ENCODE measurements at places on chromosomes 4 and X.
A peak's percentile ranks its signal among the peaks of the same experiment; 100 is the strongest.

DNA sequence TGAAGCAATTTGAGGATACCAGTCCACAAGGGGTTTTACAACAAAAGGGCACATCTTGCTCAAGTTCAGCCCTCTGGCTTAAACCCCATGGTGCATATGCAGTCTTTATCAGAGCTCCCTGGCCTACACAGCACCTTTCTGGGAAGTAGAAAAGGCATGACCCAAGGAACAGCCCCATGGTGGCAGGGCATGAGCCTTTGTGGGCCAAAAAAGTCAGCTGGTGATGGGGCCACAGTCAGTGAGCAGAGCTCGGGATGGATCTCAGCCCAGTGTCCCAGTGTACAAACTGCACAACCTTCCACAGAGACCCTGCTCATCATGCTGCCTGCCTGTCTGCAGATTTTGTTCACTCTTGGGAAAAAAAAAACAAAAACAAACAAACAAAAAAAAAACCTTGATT lies 22.3 kb upstream of the TMEM165 start:
- peak; percentile 55 for DNase-seq

- no peak for DNase-seq
These were observed 1366.3 kb downstream of the STIM2 start for GRCh38 chr4:28226962-28227361.

- no peak for DNase-seq
These were observed 50.4 kb downstream of the APOO start for GRCh38 chrX:23857363-23857762.

DNA sequence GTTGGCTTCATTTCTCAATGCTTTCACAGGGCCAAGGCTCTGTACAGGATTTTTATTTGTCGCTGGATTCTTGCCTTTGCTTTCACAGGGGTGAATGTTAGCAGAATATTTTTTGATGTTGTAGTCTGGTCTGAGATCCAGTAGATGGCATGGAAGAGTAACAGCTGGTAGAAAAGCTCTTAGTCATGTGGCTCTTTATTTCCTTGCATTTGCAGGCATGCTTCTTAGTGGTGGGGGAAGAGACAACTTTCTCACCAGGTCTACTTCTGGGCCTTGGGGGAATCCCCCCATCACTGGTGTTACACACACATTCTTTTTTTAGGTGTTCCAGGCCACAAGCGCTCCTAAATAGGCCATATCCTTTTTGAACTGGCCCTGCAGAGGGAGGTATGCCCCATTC lies 58.2 kb upstream of the DKK2 start:
- no peak for DNase-seq

DNA sequence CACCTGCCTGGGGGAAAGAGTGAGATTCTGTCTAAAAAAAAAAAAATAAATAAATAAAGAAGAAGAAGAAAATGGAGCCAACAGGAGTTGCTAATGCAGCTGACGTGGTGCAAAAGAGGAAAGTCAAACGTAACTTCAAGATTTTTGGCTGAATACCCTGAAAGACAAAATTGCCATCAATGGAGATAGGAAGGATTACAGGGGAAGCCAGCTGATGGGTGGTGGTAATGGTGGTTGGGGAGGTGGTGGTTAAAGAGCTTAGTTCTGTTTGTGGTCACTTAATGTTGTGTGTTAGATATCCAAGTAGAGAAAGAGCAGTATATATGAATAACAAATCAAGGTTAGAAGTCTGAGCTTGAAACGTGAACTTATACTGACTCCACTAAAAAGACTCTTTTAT lies 225.4 kb downstream of the ARHGAP24 start:
- no peak for DNase-seq

DNA sequence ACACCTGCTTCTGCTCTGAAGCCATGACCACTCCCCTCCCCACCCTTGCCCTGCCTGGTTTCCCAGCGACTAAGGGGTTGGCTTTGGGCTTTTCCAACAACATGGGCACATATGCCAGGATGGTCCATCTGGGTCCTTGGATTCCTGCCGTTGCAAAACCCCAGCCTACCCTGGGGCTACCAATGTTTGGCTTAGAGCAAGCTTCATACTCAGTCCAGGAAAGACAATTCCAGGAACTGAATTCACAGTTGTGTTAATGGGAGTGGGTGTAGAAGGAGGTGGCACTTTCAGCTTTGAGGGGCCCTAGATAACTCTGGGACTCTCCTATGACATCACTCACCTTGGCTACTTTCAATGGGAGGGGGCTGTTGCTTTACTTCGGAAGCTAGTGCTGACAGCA lies 9.0 kb downstream of the FGFBP1 start:
- no peak for DNase-seq

GRCh38 chrX:71366674-71367256 lies 608 bp downstream of the TAF1 start:
- DNase-seq = peak; percentile 5

- DNase-seq = no peak
These were observed 51.8 kb downstream of the RGS12 start for GRCh38 chr4:3344596-3344995.

- DNase-seq = no peak
These were observed 3.4 kb upstream of the GK start for GRCh38 chrX:30649859-30650258.

DNA sequence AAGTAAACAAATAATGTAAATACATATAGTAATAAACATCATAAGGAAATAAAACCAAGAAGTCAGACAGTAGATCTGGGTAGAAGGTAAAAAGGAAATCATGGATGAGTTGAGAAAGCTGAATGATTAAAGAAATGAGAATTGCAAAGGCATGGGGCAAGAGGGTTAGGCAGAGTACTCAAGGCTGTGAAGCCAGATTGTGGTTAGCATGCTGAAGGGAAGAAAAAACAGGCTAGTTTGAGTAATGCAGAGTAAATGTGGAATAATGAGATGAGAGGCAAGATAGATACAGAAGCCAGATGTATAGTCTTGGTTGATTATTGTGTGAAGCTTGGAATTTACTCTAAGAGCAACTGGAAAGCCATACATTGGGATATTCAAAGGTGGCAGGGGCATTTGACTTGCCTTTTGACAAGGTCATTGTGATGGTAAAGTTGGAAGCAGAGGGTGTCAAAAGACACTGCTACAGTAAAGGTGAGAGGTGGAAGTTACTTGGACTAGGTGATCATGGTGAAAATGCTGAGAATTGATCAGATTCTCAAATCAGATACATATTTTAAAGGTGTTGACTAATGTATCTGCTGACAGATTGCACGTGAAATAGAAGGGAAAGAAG lies 307.0 kb downstream of the FSTL5 start:
- DNase-seq = no peak

- DNase-seq = no peak
These were observed 281.5 kb upstream of the KLF3 start for GRCh38 chr4:38382520-38382919.

DNA sequence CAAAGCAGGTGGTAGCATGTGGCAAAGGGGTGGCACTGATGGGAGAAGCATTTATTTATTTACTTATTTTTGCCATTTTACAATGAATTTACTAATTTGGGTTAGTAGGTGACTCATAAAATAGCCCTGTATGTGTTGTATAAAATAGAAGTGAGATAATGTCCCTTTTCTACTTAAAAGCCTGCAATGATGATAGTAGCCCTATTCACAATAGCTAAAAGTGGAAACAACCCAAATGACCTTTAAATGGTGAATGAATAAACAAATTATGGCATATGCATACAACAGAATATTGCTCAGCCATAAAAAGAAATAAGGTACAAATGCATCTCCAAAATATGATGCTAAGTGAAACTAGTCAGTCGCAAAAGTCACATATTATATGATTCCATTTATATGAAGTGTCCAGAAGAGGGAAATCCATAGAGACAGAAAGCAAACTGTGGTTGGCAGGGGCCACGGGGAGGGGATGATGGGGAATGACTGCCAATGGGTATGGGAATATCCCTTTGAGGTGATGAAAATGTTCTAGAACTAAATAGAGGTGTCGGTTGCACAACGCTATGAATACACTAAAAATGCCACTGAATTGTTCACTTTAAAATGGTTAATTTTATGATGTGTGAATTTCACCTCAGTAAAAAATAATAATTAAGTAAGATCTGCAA lies 35.8 kb upstream of the FAM9C start:
- DNase-seq = no peak

- no peak for DNase-seq
These were observed 26.2 kb upstream of the SLC25A6 start for GRCh38 chrX:1417921-1418771.

- DNase-seq = no peak
These were observed 502.8 kb downstream of the CFAP47 start for GRCh38 chrX:36422368-36422767.

- DNase-seq = no peak
These were observed 231.3 kb upstream of the STK26 start for GRCh38 chrX:131791608-131792355.

DNA sequence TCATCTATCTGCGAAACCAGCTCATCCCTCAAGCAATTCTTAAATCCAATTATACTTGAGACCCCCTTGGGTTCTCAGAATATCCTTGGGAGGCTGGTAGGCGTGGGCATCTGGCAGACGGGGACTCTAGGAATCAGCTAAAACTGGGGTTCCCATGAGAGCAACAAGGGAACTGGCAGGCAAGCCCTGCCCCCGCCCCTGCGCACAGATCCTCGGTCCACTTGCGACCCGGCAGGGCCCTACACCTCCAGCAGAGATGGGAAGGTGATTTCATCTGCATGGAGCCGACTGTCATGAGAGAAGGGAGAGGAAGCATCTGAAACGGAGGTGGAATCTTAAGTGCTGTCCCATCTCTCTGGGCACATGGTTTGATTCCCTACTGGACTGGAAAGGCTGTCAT lies 9.9 kb upstream of the C4orf50 start:
- DNase-seq = no peak

DNA sequence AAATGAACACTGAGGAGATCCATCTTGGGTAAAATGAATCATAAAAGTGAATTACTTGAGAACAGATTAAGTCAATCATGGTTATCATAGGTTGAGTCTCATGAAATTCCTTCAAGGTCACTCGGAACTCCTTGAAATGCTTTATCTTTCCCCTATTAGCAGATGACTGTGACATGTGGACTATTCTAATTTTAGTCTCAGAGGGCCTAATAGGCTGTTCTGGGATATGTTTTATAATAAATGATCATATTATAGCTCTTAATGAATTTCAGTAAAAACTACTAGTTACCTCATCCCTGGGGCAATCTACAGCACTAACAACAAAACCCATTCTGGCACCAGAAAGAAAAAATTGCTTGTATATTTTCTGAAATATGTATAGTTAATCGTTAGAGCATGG lies 44.7 kb downstream of the SPATA4 start:
- DNase-seq = no peak

DNA sequence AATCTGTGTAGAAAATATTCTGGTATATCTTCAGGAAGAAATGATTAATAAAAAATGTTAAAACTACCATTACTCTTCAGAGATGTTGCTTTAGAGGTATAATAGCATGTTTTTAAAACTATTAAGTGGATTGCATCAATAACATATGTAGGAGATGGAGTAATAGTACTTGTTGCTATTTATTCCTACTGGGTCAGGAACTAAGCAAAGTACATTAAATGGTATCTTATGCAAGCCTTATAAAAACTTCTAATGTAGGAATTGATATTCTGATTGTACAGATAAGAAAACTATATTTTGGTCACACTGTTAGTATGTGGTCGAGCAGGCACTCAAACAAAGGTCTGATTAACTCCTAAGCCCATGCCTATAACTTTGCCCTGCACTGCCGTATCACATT lies 31.4 kb upstream of the PDLIM5 start:
- no peak for DNase-seq

GRCh38 chr4:53197772-53198142 lies 168.1 kb downstream of the SCFD2 start:
- no peak for DNase-seq

- DNase-seq = no peak
These were observed 159.8 kb downstream of the OR13H1 start for GRCh38 chrX:131703646-131704045.

DNA sequence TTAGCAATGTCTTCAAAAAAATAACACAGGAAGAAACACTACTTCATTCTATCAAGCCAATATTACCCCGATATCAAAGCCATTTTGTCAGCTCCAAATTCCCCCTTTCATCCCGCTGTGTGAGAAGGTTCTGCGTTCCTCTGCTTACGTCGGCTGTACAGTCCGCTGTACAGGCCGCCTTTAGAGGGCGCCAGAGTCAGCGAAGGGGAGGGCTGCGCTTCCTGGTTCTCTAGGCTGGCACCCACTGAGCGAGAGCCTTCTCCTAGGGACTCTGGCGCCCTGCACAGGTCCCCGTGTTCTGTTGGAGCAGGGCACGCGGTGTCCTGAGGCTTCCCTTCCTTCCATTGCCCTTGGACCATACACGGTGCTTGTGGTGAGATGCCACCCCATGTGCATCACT lies 25.3 kb upstream of the CT45A1 start:
- no peak for DNase-seq

GRCh38 chr4:5292101-5292500 lies 240.8 kb downstream of the STK32B start:
- no peak for DNase-seq

- DNase-seq = no peak
These were observed 399.6 kb downstream of the NLGN4X start for GRCh38 chrX:5829060-5829459.

GRCh38 chrX:69366183-69366582 lies 137.9 kb upstream of the NALF2 start:
- no peak for DNase-seq

DNA sequence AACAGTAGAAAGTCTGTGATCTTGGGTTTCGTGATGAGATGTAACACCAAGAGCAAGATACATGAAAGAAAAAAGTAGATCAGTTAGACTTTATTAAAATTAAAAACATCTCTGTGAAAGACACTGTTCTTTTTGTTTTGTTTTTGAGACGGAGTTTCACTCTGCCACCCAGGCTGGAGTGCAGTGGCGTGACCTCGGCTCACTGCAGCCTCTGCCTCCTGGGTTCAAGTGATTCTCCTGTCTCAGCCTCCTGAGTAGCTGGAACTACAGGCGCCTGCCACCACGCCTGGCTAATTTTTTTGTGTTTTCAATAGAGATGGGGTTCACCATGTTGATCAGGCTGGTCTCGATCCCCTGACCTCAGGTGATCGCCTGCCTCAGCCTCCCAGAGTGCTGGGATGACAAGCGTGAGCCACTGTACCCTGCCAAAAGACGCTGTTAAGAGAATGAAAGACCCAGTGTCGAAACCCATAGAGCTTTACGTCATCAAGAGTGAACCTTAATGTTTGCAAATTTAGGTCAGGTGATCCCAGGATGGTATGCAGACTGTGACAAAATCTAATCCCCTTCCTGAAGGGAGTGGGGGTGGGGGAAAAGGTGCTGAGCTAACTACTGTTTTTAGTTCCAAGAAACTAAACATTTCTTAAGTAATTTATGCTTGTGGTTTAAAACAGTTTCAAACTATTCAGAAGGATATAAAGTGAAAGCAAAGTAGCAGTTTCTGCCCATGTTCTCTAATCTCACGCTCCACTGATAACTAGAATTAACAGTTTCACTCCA lies 8.0 kb downstream of the OFD1 start:
- DNase-seq = no peak

All from globus pallidus (tissue), 1 donor.